ENCODE measurements at places on chromosomes 5 and 9.
A peak's percentile ranks its signal among the peaks of the same experiment; 100 is the strongest.

GRCh38 chr5:61675015-61675692, 343.1 kb downstream of the ZSWIM6 start:
- DNase-seq, result no peak

DNA sequence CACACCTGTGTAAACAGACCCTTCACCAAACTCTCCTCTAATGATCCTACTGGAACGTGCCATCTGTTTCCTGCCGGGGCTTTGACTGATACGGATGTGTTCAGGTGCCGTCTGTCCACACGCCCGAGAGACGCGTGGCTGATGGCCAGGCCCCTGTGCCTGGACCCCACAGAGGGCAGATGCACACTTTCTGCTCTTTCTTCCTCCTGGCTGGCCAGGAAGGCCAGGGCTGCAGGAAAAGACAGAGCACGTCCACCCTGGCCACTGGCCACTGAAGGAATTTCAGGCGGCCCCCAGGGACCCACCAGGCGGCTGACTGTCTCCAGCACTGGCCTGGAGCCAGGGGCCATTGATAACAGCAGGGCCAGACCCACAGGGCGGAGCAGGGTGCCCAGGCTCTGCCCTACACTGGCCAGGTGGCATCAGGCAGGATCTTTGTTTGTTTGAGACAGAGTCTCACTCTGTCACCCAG, 3.6 kb upstream of the ENG start:
- DNase-seq, result peak; percentile 91

DNA sequence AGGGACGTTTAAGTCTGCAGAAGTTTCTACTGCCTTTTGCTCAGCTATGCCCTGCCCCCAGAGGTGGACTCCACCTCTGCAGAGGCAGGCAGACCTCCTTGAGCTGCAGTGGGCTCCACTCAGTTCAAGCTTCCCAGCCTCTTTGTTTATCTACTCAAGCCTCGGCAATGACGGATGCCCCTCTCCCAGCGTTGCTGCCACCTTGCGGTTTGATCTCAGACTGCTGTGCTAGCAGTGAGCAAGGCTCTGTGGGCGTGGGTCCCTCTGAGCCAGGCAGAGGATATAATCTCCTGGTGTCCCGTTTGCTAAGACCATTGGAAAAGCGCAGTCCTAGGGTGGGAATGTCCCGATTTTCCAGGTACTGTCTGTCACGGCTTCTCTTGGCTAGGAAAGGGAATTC, 2188.5 kb upstream of the WWC1 start:
- no peak for DNase-seq

DNA sequence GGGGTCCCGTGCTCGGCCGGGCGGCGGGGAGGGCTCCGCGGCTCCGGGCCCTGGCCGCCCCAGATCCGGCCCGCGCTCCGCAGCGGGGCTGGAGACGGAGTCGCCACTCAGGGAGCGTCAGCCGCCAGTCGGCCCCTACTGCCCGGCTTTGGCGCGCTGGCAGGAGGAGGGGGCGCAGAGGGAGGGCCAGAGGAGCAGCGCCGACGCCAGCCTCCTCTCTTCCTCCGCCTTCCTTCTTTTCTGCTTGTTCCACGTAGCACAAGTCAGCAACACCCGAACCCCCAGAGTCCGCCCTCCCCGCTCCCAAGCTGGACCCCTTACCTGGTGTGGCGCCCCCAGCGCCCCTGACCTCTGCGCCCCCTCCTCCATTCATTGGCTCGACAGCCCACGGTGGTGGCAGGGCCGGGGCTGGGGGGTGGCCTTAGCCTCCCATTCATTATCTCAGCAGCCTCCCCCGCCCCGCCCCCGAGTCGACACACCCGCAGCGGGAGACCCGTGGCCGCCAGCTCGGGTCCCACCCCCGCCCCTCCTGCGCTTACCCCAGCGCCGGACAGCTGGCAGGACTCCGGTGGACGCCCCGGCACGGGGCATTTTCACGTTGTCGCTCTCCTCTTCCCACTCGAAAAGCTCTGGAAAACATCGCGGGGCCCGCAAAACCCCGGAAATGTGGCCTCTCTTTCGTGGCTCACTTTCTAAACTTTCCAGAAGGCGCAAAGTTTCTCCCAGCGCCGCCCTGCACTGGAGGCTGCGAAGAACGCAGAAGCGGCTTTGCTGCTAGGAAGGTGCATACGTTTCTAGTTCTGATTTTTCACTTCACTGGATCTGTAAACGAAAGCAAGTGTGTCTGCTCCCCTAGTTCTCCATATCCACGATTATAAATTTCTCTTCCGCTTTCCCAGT, at the start of gene LPAR1:
LPAR1 (minus strand) TSS at position 140 of the 900 bp plus-strand sequence. CDS start 66,353 bp downstream, outside the sequence.
- DNase-seq, result peak; percentile 41

DNA sequence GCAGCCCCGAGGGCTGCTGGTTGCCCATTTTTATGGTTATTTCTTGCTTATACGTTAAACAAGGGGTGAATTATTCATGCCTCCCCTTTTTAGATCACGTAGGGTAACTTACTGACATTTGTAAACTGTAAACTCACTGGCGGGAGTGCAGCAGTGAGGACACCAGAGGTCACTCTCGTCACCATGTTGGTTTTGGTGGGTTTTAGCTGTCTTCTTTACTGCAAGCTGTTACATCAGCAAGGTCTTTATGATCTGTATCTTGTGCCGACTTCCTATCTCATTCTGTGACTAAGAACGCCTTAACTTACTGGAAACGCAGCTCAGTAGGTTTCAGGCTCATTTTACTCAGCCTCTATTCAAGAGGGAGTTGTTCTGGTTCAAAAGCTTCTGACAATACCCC, 155.0 kb upstream of the PRDM9 start:
- no peak for DNase-seq

- no peak for DNase-seq
Observed at GRCh38 chr5:124456249-124456648, 290.2 kb downstream of the ZNF608 start.

DNA sequence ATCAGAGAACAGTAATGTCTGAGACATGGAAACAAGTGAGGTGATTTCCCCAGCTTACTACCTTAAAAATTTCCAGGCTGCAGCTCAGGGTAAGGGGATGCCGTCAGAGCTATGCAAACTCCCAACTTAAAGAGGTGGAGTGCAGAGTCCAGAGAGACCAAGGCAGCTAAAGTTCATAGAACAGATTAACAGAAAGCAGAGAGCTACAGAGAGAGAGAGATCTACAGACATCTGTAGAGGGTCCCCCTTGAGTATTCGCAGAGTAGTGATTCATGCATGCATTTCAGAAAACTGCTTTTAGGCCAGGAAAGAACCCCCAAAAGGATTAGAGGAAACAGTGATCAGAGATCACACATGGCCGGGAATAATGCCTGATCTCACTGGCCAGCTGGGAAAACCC, 306.2 kb upstream of the PUM3 start:
- no peak for DNase-seq

DNA sequence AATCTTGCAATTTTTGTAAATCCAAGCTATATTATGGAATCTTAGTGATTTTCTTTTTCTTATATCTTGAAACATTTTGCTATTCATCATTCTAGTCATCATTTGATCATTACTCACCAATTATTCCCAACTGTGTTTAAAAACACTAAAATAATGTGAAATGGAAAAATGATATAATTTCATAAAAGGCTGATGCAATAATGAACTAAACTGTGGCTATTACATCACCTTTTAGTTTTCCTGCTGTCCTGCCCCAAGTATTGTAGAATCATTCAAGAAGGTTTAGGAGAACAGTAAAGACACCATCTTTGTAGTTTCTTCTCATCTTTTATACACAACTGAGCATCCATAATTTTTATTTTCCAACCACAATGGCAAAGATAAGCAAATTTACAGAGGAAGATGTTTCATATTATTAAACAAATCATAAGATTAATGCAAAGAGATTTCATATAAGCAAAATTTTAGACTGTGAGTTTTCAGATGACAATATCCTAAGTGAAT, 431.0 kb upstream of the SLC30A5 start:
- DNase-seq, result no peak

DNA sequence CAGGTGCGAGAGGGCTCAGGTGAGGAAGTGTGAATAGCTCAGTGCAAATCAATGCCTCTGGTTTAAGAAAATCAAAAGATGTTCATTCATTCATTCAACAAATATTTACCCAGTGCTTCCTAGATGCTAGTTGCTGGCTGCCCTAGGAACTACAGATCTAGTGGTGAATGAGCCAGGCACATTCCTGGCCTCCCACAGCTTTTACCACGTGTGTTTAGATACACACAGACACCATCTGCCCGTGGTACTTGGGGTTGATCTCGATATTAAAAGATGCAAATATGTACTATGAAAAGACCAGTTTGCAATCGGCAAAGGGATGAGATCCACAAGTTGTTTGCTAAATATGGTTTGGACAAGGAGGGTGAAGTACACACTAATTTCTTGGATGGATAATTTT, 78.2 kb downstream of the GTF3C4 start:
- DNase-seq, result no peak

- DNase-seq, result peak; percentile 33
Observed at GRCh38 chr9:18393340-18394130, 80.4 kb upstream of the ADAMTSL1 start.

DNA sequence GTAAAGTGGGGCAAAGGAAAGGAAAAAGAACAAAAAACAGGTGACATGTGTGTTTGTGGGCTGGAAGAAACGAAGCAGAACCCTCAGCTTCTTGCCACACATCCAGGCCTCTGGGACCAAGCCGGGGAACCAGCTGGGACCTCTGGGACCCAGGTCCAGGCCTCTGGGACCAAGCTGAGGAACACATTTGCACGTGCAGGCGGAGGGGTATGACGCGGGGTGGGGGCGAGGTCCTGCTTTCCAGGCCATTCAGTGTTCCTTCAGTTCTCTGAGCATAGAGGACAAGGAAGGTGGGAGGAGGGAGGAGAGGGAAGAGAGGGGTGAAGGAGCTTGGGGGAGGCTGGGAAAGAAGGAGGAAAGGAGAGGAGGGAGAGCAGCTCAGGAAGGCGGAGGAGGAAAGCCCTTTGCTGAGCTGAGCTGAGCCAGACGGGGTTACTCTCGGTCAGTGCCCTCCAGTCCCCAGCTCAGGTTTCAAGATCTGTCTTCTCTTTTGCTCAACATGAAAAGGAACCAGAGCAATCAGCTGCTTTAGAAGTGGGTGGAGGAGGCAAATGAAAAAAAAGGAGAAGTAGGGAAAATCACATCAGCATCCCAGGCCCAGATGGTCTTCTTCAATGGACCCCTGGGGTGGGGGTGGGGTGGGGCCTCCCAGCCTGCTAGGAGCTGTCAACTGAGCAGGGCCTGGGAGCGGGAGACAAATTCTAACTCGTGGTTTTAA, 59.1 kb downstream of the ABCA1 start:
- DNase-seq, result peak; percentile 72

Measured in heart left ventricle (tissue), 16 donors.